ENCODE measurements at places on chromosomes 16 and 17.
A peak's percentile ranks its signal among the peaks of the same experiment; 100 is the strongest.

DNA sequence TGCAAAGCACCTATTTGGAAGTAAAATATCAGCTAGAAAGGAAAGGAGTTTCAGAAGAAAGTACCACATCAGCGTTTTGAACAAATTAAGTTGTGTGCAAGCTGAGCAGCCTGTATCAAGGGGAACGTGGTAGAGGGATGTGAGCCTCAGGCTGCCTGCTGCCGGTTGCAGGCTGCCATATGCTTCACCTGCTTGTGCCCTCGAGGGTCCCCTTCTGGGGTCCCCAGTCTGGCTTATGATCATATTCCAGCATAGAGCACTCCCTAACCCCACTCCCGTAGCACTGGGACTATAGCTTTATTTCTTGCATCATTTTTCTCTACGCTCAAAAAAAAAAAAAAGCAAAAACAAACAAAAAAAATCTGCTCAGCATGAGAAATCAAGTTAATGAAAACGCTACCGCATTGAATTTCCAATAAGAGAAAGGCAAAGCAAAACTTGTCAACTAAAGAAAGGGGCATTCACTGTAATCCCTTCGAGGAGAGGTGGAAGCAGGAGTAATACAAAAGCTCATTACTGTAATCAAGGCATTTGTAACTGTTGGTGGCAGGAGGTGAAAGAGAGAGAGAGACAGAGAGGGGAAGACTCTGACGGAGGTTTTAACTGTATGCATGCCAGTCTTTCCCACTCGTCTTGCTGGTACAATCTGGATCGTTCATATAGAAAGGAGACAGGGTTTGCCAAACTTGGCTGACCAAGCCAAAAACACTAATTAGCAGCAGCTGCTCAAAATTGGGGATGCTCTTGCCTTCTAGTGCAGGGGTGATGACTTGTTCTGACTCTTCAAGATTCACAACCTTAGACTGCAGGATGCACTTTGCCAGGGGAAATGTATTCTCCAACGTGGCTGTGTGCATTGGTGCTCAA, 258.2 kb upstream of the HSBP1 start:
- DNase-seq: no peak

DNA sequence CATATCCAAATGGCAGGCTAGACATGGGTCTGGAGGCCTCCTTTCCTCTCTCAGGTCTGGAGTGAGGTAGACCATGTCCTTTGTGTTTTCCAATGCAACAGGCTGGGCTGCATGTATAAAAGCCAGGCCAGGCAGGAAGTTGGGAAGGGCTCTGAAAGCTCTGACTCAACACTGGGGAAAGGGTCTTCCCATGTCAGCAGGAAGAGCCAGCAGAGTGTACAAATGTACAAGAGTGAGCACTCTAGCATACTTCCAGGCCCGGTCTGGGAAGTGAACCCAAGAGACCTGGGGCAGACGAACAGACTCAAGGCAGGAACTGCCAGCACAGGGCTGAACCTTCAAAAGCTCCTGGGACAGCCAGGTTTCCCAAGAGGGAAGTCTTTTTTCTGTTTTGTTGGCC, 7.0 kb downstream of the ATPAF2 start:
- DNase-seq: peak; percentile 12

DNA sequence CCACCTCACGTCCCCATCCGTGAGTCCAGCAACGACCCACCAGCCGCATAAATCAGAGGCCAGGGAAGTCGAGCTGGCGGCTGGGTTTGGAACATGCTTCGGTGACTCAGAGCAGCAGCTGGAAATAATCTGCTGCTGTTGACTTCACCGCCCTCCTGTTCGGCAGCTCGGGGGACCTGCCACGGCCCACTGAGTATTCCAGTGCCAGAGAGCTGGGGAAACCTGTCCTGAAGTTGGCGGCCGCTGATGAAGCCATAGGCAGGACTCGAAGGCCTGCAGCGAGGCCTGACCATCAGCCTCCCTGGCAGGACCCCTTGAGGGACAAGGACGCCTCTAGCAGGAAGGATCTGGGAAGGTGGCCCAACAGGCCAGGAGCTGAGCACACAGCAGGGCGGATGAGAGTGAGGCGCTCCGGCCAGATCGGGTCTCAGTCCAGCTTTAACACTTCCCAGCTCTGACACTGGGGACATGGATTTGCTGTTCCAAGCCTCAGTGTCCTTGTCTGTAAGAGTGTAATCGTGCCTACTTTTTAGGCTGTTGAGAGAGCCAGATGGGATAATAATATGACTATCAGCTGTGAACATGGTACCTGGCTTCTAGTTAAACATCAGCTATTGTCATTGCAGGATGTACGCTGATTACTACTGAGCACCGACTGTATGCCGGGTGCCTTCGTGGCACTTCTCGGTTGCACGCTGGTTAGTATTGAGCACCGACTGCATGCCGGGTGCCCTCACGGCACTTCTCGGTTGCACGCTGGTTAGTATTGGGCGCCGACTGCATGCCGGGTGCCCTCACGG, 50.4 kb upstream of the CIBAR2 start:
- peak; percentile 15 for DNase-seq

DNA sequence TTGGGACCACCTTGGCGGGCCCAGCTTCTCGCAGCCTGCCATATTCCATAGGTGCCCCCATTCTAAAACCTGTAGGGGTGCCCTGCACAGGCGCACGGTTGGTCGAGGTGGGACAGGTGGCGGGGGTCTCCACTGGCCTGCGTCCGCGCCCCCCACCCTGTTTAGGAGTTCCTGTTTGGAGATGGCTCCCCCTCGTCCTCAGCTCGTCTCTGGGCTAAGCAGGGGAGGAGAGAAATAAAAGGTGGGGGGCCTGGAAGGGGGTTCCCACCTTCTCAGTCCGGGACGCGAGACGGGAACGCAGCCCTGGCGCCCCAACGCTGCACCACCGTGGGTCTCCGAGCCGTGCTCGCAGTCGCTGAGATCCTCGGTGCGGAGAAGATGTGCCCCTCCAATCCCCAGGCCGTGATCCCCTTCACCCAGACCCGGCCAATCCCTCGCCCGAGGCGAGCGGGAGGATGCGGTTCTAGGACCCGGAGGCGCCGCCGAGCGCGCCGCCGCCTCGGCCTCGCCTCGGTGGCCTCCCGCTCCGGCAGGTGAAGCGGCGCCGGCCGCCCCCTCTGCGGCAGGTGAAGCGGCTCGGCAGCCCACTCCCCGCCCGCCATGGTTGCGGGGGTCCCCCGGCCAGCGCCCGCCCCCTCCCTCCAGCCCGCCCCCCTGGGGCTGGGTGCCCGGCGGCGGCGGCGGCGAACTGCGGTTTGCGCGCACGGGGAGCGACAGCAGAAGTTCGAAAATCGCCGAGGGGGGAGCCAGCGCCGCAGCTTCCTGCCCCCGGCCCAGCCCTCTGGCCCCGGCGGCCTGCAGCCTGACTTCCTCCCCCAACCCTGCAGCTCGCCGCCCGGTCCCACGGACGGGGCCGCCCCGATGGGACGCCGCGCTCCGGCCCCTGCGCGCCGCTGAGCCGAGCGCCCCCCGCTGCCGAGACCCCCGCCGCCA, at the start of gene FMNL1:
Gene FMNL1, plus strand, starts transcription at position 805 of the 933 bp plus-strand sequence. CDS start 240 bp downstream, outside the sequence.
- no peak for DNase-seq

GRCh38 chr17:75531721-75532072, 6.2 kb downstream of the LLGL2 start:
- DNase-seq: no peak

GRCh38 chr16:15513156-15513555, 78.8 kb downstream of the BMERB1 start:
- no peak for DNase-seq

DNA sequence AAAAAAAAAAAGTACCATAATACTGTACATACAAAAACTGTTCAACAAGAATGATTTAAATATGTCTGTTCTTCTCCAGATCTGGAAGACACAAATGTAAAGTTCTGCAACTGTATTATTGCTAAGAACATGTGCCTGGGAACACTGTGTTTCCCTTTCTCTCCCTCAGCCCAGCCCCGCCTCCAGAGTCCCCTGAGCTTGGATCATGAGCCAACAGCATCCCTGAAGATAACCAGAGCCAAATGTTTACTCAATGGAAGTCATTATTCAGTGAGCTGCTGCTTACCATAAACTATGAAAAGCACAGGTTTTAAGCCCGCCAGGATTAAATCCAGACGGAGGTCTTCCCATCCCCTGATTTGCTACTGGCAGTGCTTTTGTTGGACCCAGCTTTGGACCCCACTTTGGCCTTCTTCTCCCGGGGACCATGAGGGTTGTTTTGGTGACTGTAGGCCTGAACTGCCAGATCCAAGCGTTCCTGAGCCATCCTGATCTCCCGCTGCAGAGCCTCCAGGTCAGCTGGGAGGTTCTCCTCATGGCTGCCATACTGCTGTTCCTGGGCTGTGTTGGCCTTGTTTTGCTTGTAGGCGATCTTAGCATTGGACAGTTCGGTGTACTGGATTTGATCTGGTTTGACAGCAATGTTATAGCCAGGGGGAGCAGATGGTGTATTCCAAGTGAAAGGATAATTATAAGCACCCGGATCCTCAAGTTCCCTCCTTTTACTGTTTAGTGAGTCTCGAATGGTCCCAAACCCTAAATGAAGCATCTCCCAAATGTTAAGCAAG, 25.6 kb downstream of the GJC1 start:
- no peak for DNase-seq

GRCh38 chr17:9132944-9133610, 111.8 kb downstream of the NTN1 start:
- DNase-seq: no peak

DNA sequence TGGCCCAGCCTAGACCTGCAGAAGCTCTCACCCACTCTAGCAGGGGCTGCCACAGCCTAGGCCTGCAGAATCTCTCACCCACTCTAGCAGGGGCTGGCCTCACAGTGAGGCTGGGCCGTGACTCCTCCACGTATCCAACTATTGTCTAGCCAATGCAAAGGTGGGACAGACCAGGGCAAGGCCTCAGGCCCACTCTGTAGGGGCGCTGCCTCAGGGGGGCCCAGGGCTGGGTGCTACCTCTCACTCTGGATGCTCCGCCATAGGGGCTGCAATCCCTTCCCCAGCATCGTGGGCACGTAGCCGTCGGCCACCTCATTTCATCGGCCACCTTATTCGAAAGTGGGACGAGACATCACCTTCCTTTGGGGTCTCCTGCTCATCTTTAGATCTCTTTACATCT, 51.7 kb downstream of the RPH3AL start:
- DNase-seq: no peak

GRCh38 chr16:68404736-68405345, 43.5 kb downstream of the SMPD3 start:
- DNase-seq: no peak

DNA sequence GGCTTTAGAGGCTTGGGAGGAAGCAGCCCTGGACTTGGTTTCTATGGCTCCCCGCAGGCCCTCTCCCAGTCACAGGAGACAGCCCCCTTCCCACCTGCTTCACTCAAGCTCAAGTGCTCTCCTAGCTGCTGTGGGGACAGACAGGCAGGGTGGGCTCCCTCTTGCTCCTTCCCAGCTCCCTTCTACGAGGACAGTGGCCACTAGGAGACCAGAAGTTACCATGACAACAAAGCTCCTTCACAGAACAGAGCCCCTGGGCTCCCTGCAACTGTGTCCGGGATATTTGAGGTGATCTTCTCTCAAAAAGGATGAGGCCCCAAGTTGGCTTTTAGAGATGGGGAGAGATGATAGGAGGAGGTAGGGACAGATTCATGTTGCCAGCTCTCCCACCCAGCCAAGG, 116.3 kb downstream of the AMFR start:
- no peak for DNase-seq

DNA sequence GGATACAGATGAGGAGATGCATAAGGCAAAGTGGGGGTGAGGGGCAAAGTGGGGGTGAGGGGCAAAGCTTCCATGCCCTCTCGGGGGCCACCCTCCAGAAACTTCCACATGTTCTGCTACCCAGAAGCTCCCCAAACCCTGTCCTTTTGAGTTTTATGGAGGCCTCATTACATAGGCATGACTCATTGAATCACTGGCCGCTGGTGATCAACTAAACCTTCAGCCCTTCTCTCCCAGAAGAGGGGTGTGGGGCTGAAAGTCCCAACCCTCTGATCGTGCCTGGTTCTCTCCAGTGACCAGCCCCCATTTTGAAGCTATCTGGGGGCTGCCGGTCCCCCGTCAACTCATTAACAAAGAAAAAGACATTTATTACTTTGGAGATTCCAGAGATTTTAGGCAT, 27.5 kb downstream of the ITGAE start:
- no peak for DNase-seq

GRCh38 chr16:53605831-53606400, 97.7 kb downstream of the RPGRIP1L start:
- no peak for DNase-seq

GRCh38 chr17:32264823-32265191, 825 bp upstream of the RHBDL3 start:
- DNase-seq: no peak

- no peak for DNase-seq
Observed at GRCh38 chr17:19737305-19738072, 10.6 kb downstream of the ALDH3A1 start.

GRCh38 chr17:81394921-81395599, at the start of gene BAHCC1:
Gene BAHCC1, plus strand, starts transcription at chr17:81395457. Its CDS starts 4,283 bp downstream, at chr17:81399740.
- DNase-seq: peak; percentile 97

DNA sequence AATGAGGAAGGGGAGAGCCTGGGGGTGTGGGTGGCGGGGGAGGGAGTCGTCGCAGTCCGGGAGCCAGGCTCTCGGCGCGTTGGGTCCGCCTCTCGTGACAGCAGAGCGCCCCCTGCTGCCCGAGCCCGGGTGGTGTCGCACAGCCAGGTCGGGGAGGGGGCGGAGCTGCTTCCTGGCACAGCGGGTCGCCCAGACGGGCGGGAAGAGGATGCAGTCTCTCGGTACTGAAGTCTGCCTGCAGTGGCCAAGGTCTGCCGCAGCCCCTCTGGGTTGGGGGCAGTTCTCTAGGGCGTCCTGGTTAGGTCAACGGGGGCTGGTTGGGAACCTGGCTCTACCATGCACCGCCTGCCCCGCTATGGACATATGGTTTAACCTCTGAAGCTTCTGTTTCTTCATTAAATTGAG, 38.2 kb upstream of the CCDC182 start:
- DNase-seq: peak; percentile 41

DNA sequence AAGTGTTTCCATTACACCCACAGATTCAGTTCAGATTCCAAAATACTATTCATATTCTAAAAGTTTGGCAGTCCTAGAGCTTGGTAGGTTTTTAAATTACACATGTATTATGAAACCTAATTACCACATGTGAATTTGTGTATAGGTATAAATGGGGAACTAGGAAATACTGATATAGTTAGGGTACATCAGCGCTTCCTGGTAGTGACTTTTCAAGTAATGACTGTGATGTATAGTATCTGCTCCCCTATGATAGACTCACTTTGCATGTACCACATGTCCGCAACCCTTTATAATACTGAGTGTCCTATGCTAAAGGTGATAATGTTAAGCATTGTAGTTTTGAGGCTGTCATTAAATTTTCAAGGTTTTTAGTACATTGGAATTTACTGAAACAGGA, 22.9 kb downstream of the CDK12 start:
- DNase-seq: no peak

DNA sequence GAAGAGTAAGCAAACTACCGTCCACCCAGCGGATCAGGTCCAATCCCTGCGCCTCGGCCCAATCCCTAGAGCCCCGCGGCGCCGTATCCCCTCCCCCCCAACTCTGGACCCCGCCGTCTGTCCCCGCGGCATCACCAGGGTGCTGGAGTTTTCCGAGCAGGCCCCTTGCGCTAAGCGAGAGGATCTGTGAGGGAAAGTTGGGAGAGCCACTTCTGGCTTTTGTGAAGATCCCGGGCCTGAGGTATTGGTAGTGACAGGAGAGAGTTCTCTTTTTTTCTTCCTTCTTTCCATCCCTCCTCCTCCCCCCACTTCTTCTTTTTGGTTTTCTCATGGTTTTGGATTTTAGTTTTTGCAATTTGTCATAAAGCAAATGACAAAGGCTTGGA, 3.5 kb upstream of the DLX4 start:
- DNase-seq: no peak
